ENCODE measurements at places on chromosomes 3 and 15. TPM values are rescaled to one million over a fixed set of nuclear protein-coding genes. Genes with fewer than 3 reads are reported as not detected.

Gene CFAP44
- total RNA-seq: 1.3 TPM

Gene ST8SIA2
- total RNA-seq: 0.13 TPM

Gene CCNB2
- total RNA-seq: 9.5 TPM

Gene NTRK3
- not detected for total RNA-seq

Gene ALDH1L1
- not detected for total RNA-seq

Gene LYZL4
- total RNA-seq: not detected

Gene KLHL6
- total RNA-seq: 2.1 TPM

Gene STAB1
- 330 TPM for total RNA-seq

GRCh38 chr3:54758461-54758860 is 169.4 kb downstream of the LRTM1 start:
- no peak for DNase-seq

DNA sequence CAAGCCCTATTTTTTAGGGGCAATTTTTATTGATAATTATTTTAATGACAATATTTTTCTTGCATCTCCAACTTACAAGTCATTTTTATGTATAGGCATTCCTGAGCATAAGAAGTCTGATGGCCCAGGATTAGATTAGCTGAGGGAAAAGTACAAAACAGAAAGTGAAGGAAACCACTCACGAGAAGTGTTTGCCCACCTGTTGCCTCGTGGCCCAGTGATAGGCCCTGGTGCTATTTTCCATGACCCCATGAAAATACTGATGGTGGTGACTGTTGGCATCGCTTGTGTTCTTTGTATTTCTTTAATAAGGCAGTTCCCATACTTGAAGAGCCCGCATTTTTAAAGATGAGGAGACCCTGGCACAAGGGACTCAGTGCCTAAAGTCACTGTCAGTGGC is 7.9 kb upstream of the LMCD1 start:
- DNase-seq: no peak

DNA sequence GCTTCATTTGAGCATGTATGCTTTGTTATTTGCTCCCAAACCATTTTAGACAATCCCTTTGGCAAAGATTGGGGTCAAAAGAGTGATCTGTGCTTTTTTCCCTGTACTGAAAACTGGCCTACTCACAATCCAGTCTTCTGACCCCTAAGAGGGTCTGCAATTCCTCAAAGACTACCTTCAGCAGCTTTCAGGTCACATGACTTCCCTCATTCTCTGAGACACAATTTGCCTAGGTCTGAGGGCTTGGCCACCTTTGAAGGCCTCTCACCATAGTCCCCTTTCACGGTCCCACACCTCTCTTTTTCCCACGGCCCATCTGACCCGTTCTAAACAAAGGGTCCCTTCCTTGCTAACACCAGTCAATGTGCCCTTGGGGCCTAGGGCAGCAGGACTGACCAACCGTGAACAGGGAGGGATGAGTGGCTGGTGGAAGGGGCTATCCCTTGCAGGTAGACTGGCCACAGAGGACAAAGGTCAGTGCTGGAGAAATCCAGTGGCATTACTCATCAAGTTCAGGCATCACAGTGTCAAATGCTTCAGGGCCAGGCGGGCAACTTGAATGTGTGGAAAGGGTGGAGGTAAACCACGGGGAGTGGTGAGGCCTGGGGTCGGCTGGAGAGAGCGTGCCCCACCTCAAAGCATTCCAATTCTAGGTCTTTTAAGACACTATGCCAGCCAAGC is 10.8 kb downstream of the RASL12 start:
- DNase-seq: no peak

DNA sequence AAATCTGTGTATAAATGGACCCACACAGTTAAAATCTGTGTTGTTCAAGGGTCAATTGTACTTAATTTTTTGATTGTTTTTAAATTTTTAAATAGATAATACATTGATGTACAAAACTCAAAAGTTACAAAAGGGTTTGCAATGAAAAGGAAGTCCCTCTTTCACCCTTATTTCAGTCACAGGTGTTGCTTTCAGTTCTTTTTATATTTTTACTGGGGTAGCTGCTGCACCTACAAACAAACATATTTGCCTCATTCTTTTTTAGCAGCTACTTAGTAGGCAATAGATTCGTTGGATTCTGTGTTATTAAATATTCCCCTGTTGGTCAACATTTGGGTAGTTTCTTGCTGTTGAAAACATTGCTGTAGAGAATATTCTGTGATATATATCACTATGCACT is 44.4 kb downstream of the PIAS1 start:
- DNase-seq: no peak

GRCh38 chr3:42490243-42490642 is 12.2 kb upstream of the VIPR1 start:
- DNase-seq: no peak

- peak; percentile 2 for DNase-seq
Measured at GRCh38 chr3:110562621-110563020, 509.0 kb upstream of the NECTIN3 start.

- no peak for DNase-seq
Measured at GRCh38 chr15:32867313-32867626, 149.5 kb downstream of the GREM1 start.

GRCh38 chr15:61115241-61115640 is 113.9 kb downstream of the RORA start:
- DNase-seq: no peak

DNA sequence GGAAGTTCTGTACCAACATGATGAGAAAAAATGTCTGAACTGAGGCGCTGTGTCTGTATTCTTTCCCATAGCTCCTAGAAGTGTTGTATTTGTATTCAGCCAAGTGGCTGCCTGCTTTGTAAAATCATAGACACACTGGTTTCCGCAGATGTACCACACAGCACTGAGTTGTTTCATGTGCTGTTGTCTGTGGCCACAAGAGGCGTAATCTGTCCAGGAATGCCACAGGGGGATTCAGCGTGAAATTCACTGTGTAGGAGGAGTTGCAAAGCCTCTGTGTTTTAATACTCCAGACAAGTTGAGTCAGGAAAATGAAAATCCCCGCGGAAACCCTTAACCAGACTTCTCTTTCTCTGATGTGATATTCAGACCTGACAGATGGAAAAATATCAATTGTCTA is 462.2 kb downstream of the NSUN3 start:
- no peak for DNase-seq

DNA sequence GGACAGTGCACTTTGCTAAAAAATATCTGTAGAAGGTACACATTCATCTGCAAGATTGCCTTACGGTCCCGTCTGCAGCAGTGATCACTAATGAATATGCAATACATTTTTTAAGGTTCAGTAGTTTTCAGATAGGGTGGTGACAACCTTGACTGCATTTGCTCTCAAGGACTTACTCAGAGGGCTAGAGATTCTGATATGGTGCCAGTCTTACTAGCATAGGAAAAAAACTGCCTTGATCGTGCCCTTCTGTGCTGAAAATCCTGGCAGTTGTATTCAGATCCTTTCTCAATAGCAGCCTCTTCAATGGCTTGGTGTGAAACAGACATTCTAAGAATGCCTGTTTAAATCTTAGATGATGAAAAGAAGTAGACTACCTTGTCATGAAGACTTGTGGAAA is 411.9 kb upstream of the CCDC54 start:
- no peak for DNase-seq

- DNase-seq: peak; percentile 73
Measured at GRCh38 chr15:83848315-83849050, 194.6 kb downstream of the ADAMTSL3 start.

GRCh38 chr3:57952208-57952631 is 56.0 kb upstream of the FLNB start:
- no peak for DNase-seq

DNA sequence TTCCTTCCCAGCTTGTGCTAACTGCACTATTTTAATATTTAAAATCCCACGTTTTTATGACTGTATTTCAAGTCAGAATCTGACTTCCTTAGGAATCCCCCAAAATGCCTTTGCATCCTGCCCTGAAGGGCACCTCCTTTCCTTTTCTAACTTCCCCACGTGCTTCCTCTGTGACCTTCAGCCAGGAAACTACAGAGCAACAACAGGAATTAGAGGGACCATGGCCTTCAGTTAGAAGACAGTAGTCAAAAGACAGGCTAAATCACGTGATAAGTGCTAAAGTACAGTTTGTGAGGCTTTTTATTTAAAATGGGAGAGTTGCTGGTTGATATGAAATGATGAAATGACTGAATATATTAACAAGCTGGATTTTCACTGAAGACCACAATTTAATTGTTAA is 11.8 kb upstream of the ABHD10 start:
- peak; percentile 76 for DNase-seq

- DNase-seq: peak; percentile 47
Measured at GRCh38 chr3:170301405-170301804, 56.1 kb upstream of the SKIL start.

DNA sequence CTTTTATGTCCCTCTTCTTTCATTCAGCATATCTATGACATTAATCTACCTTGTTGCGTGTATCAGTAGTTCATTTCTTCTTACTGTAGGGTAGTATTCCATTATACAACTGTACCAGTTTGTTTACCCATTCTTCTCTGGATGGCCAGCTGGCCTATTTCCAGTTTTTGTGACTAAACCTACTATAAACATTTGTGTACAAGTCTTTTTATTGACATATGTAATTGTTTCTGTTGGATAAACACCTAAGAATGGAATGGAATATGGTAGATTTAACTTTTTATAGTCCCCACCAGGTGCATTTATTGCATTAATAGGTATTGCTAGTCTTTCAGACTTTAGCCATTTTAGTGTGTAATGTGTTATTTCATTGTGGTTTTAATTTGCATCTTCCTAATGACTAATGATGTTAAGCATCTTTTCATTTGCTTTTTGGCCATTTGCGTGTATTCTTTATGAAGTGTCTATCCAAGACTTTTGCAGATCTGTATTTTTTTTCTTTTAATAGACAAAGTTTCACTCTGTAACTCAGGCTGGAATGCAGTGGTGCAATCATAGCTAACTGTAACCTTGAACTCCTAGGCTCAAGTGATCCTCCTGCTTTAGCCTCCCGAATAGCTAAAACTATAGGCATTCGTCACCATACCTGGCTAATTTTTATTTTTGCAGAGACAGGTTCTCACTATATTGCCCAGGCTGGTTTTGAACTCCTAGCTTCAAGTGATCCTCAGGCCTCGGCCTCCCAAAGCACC is 41.9 kb upstream of the XRN1 start:
- DNase-seq: no peak

DNA sequence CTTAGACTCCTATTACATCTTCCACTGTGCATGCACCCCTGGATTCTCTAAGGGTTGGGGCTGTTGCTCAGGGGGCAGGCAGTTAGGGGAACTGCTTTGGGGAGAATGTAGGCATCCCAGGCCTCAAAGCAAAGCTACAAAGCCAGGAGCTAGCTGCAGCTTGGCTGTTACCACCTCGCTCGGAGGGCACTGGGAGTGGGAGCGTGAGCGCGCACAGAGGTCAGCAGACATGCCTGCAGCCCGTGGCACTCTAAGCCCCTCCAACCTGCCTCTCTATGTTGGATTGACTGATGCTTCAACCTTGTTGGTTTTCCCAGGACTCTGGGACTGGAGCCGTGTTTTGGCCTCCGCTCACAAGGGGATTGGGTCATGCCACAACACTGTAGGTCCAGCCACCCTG is 69.8 kb downstream of the CPN2 start:
- no peak for DNase-seq

DNA sequence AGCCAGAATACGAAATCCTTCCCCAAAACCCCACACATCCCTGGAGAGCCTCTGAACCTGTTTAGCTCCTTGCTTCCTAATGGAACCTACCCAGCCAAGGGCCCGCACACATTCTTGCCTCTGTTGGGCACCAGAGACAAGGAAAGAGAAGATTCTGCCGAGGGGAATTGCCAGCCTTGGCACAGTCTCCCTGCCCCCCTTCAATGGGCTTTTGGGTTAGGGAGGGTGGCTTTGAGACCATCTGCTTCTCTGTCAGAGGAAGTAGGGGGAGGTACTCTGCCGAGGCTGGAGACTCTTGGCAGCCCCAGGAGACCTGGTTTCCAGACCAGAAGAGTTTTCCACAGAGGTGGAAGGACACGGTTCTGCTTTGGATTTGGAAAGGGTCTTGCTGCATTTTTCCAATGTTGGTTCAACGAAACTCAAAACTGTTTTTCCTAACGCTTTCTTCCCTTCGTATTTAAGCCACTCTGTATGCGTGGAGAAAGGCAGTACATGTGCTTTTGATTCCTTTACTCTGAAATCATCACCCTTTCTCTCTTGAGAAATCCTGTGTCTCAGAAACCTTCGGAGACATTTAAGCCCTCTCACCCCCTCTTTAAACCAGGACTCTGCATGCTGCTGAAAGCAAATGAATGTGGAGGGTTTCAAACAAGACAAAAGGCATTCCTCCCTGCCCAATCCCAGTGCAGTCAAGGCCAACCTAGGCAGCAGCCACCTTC is 78.8 kb upstream of the PRR23C start:
- no peak for DNase-seq

DNA sequence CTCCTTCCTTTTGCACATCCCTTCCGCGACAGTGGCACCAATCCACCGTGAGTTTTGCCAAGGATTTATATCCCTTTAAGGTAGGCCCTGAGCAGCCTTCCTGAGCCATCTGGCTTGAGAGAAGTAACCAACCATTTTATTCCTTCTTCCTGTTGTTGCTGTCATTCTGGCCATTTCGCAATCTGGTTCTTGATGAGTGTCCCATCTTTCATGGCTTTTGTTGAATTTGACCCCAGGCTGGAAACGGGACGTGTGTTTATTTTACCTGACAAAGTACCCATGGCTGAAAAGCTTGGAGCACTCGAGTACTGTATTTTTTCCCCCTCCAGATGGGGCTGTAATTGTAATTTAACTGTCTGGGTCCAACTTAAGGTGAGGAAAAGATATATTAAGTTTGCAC is 173.4 kb downstream of the WNT5A start:
- DNase-seq: no peak

GRCh38 chr15:90266061-90266431 is 574 bp downstream of the NGRN start:
- DNase-seq: no peak

- DNase-seq: no peak
Measured at GRCh38 chr15:31799715-31800321, 230.5 kb upstream of the CHRNA7 start.

- DNase-seq: no peak
Measured at GRCh38 chr15:89642106-89642505, 13.2 kb downstream of the KIF7 start.

- no peak for DNase-seq
Measured at GRCh38 chr15:43134157-43134635, 810 bp downstream of the TMEM62 start.

- DNase-seq: no peak
Measured at GRCh38 chr3:185842241-185842640, 17.4 kb upstream of the IGF2BP2 start.

DNA sequence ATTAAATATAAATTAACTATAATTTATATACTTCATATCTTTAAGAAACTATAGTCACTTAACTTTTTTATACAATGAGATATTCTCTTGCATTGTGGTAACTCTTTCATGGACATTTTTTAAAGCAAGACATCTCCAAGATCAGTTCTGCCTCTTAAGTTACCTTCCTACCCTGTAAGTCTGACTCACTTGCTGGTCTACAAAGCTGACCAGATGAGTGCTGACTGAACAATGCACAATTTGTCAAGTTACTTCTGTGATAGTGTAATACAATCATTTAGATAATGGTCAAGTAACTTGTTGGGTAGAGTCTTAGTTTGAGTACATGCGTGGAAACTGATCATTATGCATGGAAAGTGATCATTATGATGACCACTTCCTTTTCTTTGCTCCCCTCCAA is 145.9 kb downstream of the MEIS2 start:
- DNase-seq: no peak

- DNase-seq: no peak
Measured at GRCh38 chr15:58741032-58741431, 8.5 kb downstream of the ADAM10 start.

GRCh38 chr3:33063651-33064051 is 33.3 kb downstream of the GLB1 start:
- no peak for DNase-seq
